Left lung (tissue), 14 donors: ENCODE measurements at places on chromosomes 16 and 17. TPM values are rescaled to one million over a fixed set of nuclear protein-coding genes. Genes with fewer than 3 reads are reported as not detected.

The CEP295NL gene
- 0.41 TPM for polyA plus RNA-seq

The CACNG4 gene
- 2.8 TPM for polyA plus RNA-seq

The SPSB3 gene
- 28.8 TPM for polyA plus RNA-seq

The CRYM gene
- polyA plus RNA-seq = 1.7 TPM

The TMC7 gene
- polyA plus RNA-seq = 4.1 TPM

The PPM1E gene
- 0.45 TPM for polyA plus RNA-seq

The C16orf78 gene
- 0.16 TPM for polyA plus RNA-seq

The STX1B gene
- polyA plus RNA-seq = 0.64 TPM

GRCh38 chr16:13866073-13866472 is 53.9 kb upstream of the ERCC4 start:
- peak; percentile 12 for DNase-seq

DNA sequence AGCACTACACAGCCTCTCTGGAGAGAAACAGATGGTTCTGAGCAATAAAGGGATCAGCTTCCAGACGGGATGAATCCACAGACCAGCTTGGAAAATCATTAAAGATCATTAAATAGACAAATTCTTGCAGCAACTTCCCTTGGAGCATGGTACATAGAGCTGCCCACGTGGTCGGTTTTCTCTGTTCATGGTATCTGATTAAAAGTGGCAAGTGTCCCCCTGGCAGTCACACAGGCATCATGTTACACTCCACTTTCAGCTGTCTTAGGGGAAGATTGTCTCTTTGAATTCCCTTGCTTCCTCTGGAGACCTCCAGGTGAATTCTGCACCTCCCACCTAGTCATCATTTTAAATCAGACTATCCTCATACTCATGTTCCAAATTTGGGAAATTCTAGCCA is 92.2 kb upstream of the CACNG3 start:
- DNase-seq = peak; percentile 24

- DNase-seq = no peak
These were observed 93.1 kb downstream of the PITPNC1 start for GRCh38 chr17:67470163-67470562.

GRCh38 chr16:21982108-21982507 is 18.8 kb downstream of the PDZD9 start:
- no peak for DNase-seq

DNA sequence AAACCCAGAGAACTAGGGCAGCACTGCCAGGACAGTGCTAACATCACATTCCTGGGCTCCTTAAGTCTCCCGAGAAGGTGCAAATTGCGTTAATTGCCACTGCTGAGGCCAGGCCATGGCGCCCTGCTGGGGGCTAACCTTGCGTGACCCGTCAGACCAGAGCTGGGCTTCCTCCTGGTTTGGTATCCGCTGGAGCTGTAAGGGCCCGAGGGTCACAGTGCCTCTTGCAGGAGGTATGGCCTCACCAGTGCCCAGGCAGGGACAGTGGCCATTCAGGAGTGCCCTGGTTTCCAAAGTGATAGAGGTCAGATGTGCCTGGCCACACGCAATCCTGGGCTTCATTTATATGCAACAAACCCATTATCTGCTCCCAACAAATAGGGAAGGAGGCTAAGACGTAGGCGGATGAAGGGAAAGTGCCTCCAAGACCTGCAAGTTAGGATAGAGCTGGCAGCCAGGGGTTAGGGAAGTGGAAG is 17.7 kb upstream of the ADCY9 start:
- no peak for DNase-seq

DNA sequence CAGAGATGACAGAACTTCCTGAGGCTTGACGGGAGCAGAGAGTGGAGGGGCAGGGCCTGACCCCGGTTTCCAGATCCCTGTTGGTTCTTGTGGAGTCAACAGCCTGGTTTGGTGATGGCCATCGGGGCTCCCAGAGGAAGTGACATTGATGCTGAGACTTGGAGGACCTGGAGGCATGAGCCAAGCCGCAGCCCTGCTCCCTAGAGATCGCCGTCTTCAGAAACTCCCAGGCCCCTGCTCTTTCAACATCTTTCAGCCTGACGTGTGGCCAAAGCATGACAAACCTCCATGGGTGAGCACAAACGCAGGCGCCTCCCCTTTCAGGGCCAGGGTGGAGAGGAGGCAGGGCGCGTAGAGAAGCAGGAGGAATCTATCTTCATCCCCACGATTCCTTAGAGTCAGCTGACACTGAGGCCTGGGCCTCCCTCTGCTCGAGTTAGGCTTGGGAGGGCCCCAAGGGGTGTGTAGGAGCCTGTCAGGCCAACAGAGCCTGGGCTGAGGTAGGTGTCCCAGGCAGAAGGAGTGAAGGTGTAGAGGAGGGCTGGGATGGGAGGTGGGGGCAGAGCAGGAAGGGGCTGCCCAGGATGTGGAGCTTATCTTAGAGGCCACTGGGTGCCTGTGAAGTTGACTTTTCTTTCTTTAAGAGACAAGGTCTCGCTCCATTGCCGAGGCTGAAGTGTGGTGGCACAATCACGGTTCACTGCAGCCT is 56.1 kb upstream of the MED9 start:
- DNase-seq = no peak

GRCh38 chr17:81419319-81419885 is 24.1 kb downstream of the BAHCC1 start:
- peak; percentile 61 for DNase-seq

DNA sequence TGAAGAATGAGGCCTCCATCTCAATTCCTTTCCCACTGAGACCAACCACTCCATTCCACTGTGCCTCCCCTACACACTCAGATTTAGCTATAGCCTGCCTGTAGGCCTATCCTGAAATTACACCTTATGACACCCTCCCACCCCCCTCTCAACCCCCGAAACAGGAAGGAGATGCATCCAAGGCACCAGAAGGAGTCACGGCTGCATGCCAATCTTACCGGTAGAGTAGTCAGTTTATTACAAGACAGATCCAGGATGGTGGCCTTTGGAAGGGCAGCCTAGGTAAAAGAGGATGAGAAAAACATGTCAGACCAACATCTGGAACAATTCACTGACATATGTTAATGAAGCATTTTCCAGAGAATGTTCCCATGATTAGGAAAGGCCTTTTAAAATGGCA is 2.6 kb downstream of the LRRC59 start:
- no peak for DNase-seq

- no peak for DNase-seq
These were observed 21.7 kb downstream of the ATP2A1 start for GRCh38 chr16:28899882-28900590.

DNA sequence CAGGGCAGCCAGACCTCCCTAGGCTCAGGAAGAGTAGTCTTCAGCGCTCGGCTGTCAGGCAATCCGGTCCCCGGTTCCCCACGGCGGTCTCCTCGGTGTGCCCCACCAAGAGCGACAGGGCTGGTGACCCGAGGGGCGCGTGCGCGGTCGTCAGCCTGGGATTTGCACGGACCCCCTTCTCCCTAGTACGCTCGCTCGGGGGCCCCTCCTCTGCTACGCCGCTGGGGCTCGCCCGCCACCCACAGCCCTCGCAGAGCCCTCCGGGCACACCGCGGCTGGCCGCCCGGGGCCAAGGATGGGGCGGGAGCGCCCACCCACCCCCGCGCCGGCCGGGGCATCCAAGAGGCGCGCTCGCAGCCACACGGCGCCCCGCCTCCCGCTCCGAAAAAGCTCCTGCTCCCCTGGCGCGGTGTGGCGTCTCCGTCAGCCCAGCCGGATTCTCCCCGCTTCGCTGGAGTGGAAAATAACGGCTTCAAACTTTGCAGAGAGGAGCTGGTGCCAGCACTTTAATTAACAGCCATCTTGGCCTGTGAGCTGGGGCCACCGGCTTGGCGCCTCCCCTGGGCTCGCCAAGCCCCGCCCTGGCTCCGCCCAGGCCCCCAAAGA is 2.1 kb upstream of the C1QL1 start:
- DNase-seq = peak; percentile 55

DNA sequence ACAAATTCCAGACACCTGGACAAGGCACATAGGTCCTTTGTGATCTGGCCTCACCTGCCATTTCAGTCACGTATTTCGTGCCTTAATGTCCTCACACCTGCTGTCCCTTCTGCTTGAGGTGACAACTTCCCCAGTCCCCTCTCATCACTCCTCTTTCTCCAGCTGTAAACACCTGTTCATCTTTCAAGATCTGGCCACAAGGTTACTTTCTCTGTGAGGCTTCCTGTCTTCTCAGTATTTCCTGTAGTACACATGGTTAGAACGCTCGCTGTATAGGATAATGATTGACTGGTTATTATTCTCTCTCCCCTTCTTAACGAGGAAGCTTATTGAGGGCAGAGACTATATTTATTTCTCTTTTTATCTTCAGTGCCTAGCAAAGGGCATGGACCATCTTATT is 74.5 kb upstream of the PMFBP1 start:
- DNase-seq = no peak

- DNase-seq = no peak
These were observed 22.1 kb downstream of the TMEM114 start for GRCh38 chr16:8568231-8568617.

DNA sequence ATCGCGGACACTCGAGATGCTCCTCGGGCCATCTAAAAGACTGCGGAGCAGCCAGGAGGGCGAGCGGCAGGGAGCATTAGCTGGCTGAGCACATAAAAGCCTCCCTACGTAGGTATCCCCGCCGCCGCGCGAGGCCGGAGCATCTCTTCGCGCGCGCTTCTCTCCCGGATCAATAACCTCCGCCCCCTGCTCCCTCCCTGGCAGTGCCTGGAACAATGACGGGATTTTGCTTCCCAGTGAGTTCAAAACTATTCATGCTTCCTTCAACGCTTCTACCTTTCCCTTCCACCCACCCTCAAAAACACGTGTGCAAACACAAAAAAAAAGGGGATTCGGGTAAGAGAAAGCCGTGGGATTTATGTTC is 984 bp downstream of the CENPV start:
- DNase-seq = no peak

- no peak for DNase-seq
These were observed 680.8 kb upstream of the CDH8 start for GRCh38 chr16:62717026-62717425.

GRCh38 chr17:81715107-81715871 is 3.2 kb downstream of the SLC25A10 start:
- no peak for DNase-seq

DNA sequence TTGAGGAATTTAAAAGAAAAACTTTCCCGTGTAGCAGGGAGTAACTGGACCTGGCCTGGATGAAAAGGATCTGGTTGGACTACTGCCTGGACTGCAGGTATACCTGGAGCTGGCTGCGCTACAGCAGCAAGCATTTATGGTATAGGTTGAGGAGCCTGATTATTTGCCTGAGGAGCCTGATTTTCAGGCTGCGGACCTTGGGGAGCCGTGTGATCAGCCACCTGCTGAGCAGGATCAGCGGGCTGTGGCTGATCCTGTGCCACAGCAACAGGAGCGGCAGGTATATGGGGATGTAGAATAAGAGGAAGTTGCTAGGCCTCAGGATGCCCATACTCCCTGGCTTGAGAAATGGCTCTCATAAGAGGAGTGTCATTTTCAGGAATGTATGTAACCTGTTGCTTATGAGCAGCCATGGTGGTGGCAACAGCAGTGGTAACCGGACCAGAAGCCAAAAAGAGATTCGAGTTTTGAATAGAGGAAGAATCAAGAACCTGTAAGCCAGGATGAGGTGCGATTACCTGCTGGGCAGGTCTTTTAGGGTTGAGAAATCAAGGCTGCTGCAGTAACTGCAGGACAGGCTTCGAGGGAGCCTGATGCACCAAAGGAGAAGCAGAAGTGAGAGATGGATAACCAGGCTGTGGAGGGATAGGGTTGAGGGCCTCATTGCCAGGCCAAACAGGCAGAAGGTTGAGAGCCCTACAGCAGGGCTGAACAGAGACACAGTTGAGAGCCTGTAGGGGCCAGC is 60.9 kb upstream of the ARL4D start:
- DNase-seq = no peak

DNA sequence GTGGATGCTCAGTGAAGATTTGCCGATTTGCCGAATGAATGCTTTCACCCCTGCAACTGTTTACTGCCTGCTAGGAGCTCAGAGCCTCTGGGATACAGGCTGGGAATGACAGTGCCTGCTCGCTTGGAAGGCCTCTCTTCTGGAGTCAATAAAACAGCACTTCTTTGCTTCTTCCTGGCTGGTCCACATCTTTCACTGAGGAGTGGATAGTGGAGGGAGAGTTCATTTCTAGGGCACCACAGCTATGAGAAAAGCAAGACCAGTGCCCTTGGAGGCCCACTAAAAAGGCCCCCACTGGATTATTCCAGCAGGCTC is 3.1 kb upstream of the USP7 start:
- no peak for DNase-seq

GRCh38 chr16:1428511-1428910 is 2.4 kb upstream of the PERCC1 start:
- no peak for DNase-seq

- no peak for DNase-seq
These were observed 20.5 kb downstream of the ST3GAL2 start for GRCh38 chr16:70418274-70418992.

DNA sequence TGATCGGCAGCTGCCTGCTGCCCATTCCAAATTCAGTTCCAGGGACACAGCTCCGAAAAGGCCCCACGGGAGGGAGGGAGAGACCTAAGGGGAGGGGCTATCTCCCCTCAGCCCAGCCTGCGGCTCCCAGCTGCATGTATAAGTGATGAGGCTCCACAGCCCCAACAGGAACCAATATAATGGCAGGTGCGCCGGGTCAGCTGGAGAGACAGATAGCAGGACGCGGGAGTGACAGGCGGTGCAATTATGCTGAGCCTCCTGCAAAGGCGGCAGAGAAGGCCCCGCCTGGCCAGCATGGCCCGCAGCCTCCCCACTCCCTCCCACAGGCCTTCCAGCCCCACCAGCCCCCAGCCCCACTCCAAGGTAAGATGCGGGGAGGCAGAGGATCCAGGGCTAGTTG is 8.1 kb upstream of the C1QL1 start:
- no peak for DNase-seq

GRCh38 chr17:50344731-50345365 is 1.1 kb upstream of the XYLT2 start:
- no peak for DNase-seq

- no peak for DNase-seq
These were observed 158.4 kb upstream of the IRX3 start for GRCh38 chr16:54444851-54445458.

- peak; percentile 78 for DNase-seq
These were observed 418.0 kb upstream of the PSMD7 start for GRCh38 chr16:73878611-73879010.

DNA sequence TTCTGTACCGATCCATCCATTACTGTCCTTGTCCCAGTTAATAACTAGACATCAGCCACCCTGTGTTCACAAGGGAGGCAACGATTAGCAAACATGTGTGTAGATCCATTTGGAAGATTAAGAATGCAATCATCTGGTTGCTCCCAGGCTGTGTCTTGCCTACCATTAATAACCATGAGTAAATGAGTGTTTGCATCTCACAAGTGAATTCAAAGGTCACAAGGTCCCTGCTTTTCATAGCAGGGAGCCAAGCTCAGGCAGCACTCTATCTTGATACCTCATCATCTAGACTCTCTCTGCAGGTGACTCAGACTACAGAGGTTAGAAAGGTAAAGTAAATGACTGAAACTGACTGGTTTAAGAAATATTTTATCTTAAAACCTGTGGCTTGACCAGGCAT is 25.3 kb downstream of the VWA3A start:
- DNase-seq = no peak

DNA sequence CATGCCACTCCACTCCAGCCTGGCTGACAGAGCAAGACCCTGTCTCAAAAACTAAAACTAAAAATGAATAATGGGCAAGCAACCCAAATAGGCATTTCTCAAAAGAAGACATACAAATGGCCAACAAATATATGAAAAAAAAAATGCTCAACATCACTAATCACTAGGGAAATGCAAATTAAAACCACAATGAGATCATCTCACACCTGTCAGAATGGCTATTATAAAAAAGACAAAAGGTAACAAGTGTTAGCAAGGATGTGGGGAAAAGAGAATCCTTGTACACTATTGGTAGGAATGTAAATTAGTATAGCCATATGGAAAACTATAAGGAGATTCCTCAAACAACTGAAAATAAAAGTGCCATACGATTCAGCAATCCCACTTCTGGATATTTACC is 7.1 kb upstream of the ERCC4 start:
- DNase-seq = no peak
